ENCODE measurements at places on chromosomes 11 and 22.

- no peak for DNase-seq
Observed at GRCh38 chr11:118895093-118896039, 11.7 kb downstream of the CXCR5 start.

DNA sequence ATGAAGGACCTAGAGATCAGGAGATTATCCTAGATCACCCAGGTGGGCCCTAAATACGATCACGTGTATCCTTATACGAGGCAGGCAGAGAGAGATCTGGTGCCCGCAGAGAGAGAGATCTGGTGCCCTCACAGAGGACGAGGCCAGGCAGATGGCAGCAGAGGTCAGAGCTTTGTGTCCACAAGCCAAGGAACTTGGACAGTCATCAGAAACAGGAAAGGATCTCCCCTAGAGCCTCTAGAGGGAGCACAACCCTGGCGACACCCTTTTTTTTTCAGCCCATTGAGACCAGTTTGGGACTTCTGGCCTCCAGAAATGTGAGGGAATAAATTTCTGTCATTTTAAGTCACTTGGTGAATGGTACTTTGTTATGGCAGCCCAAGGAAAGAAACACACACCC, 25.5 kb upstream of the TIMP3 start:
- no peak for DNase-seq

GRCh38 chr11:69400771-69401590, 80.5 kb upstream of the LINC01488 start:
- no peak for DNase-seq

- DNase-seq = no peak
Observed at GRCh38 chr11:99432677-99433076, 411.9 kb downstream of the CNTN5 start.

- DNase-seq = no peak
Observed at GRCh38 chr22:45518136-45518535, 15.5 kb downstream of the FBLN1 start.

- no peak for DNase-seq
Observed at GRCh38 chr22:29312218-29313125, 3.0 kb downstream of the RASL10A start.

- DNase-seq = no peak
Observed at GRCh38 chr11:133172349-133172748, 360.0 kb downstream of the OPCML start.

DNA sequence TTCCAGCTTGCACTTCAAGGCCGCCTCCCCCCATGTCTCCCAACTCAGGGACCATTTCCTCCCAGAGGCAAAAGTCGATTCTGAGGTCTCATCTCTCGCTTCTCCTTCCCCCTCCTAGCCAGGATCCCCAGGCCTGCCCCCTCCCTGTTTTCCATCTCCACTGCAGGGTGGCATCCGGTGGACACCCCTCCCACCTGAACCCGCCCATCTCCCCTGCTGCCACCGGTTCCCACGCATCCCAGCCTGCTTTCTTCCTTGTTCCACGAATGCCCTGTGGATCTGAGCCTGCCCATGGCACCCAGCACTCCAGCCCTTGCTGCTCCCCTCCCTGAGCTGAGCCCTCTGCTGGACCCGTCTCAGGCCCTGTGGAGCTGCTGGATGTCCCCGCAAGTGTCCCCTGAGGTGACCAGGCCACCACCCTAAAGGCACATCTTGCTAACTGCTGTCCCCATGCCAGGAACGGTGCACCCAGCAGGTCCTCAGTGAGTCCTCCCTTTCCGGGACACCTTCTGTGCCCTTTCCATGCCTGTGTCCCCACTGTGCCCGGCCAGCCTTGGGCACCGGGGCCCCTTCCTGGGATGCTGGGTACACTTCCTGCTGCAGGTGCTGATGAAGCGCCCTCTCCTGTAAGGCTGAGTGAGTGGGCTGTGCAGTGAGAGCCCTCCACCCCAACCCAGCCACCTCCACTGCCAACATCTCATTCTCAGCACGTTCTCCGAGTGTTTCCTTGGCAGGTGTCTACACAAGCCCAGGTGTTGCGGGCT, 936 bp downstream of the IL17REL start:
- DNase-seq = no peak

- no peak for DNase-seq
Observed at GRCh38 chr22:50531962-50532674, 2.3 kb upstream of the TYMP start.

DNA sequence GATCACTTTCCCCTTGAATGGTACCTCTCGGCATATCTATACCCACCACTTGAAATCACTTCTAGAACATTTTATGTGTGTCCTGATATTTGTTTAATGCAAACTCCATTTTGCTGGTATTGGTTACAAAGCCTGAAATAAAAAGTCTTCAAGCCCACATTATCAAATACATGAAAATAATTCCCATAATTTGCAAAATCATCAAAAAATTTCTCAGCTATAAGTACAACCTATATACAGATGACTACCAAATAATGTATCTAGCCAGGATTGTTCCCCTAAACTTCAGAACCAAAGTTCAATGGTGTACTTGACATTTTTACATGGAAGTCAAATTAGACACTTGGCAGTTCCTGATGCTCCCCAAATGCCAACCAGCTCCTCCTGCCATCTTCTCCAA, 71.8 kb downstream of the PRCP start:
- no peak for DNase-seq

DNA sequence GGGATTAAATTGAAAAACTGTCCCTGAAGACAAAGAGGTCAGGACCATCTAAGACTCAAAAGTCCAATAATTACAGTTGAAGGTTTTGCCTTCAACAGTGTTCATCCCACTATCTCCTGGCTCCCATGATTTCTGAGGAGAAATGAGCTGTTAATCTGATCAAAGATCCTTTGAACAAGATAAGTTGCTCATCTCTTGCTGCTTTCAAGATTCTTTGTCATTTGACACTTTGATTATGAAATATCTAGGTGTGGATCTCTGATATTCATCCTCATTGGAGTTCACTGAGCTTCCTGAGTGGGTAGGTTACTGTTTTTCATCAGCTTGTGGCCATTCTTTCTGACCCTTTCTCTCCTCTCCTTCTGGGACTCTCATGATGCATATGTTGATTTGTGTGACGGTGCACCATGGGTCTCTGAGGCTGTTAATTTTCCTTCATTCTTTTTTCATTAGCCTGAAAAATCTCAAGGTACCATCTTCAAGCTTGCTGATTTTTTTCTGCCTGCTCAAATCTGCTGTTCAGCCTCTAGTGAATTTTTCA, 20.9 kb downstream of the PC start:
- DNase-seq = no peak

DNA sequence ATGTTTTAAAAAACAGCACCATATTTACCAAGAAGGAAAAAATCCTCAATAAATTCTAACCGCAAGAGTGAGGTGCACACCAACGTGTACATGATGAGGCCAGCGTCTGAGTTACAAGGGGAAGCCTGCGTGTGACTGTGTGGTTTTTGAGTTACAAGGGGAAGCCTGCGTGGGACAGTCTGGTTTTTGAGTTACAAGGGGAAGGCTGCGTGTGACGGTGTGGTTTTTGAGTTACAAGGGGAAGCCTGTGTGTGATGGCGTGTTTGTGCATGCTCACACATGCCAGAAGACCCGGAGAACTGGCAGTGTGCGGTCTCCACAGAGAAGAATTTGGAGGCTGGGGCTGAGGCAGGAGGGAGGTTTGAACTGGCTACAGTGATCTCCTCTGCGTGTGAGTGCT, 1376.4 kb downstream of the TBC1D22A start:
- DNase-seq = no peak

- no peak for DNase-seq
Observed at GRCh38 chr22:40194656-40195055, 16.9 kb downstream of the TNRC6B start.

- no peak for DNase-seq
Observed at GRCh38 chr11:83116015-83116641, 40.8 kb upstream of the PCF11 start.

GRCh38 chr11:464316-464715, 14.2 kb downstream of the PTDSS2 start:
- DNase-seq = no peak

GRCh38 chr22:40403651-40404050, 33.3 kb downstream of the SGSM3 start:
- no peak for DNase-seq
